Kidney glomerular epithelial cell (primary cell): ENCODE measurements at places on chromosomes 5 and 9.

GRCh38 chr5:39992617-39993202 is 567.9 kb upstream of the DAB2 start:
- DNase-seq = no peak

DNA sequence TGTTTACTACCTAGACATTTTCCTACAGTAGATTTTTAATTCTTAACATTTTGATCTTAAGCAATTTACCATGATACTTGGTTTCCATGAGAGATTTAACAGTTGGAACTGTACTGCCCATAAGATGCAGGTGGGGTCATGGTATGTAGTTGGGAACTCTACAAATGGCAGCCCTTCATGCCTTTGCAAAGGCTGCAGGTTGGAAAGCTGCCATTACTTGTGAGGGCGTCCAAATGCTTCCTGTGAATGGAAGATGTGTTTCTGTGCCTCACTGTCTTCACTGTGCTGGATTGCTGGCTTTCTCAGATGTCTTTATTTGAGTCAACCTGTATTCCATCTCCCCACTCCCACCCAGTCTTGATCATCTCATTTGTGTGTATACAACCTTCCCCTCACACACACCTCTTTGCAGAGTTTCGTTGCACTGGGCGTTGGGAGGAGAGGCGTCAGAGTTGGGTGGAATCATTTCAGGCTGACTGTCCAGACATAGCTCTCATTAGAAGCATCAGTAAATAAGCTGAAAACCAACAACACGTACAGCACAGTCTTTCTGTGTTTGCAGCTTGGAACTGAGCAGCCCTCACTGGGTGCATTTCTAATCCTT is 14.8 kb upstream of the ABL1 start:
- DNase-seq = no peak

GRCh38 chr9:114107286-114108001 is 8.4 kb upstream of the KIF12 start:
- DNase-seq = no peak

DNA sequence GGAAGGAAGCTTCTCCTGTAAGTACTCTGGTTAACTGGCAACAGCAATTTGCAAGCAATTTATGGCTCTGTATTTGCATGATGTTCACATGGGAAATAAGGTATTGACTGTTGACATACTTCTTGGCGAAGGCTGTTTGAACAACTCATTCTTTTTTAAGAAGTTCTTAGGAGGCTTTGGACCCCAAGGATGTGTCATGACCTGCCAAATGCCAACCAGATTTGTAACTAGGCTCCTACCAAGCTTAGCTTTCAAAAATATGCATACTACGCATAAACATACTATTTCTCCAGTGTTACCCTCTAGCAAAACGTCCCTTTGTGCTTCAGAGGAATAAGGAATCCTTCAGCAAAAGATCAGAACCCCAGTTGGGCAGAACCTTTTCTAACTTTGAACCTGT is 165.2 kb upstream of the MSX2 start:
- DNase-seq = no peak

DNA sequence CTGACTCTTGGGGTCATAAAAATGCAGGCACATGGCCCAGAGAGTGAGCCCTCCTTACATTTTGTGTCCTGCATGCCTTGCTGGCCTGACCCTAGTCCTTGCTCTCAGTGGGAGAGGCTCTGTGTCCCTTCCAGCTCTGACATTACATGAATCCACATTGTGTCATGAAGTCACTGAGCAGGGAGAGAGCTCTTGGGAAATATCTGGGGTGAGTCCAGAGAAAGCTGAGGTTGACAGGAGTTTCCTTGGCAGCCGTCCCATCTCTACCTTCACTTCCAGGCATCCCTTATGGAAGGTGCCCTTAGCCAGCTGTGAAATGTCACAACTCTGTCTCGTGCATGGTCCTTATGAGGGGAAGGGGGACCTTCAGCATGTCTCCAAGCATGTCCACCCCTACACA is 41.0 kb downstream of the FAT2 start:
- no peak for DNase-seq

DNA sequence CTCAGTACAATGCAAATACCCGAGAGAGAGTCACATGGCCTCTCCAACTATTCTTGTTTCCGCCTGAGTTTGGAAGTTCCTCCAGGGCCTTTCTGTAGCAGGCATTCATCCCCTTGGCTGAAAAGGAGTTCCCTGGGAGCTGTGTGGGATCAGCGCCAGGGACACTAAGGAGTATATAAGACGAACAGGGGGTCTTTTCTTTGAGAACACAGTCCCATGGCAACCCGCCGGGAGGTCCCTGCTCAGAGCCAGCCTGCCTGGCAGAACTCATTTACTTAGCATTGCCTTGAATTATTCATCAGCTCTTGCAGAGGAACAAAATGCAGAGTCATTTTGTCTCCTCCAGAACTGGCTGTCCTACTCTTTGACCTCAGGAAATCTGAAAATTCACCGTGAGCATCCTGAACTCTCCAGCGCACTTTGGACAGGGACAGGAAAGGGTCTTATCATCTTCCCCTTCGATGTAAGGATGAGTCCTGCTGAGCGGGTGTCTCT is 120.4 kb upstream of the OSMR start:
- DNase-seq = no peak

GRCh38 chr5:81820863-81821262 is 70.0 kb upstream of the SSBP2 start:
- no peak for DNase-seq

GRCh38 chr9:96619491-96620180 is at the start of gene CDC14B:
TSS of gene CDC14B (minus strand) at chr9:96619843. CDS start at chr9:96619378, 465 bp downstream.
- DNase-seq = peak; percentile 89

DNA sequence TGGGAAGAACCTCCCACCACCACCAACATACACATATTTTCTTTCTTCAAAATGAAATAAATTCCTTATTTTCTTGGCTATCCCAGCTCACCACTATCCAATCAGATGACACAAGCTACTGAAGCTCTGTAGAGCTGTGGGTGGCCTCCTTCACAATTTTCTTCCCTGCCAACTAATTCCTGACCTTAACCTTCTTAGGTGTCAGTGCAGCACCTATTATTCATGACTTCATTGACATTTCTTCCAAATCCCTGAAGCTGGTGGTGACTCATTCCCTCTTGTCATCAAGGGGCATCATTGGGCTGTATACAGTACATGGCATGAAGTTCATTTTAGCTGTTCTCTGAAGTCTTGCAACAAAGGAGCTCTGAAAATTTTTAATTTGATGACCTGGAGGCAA is 42.0 kb upstream of the ADRA1B start:
- peak; percentile 11 for DNase-seq

- DNase-seq = peak; percentile 73
Observed at GRCh38 chr5:129664336-129664937, 83.5 kb upstream of the MINAR2 start.

DNA sequence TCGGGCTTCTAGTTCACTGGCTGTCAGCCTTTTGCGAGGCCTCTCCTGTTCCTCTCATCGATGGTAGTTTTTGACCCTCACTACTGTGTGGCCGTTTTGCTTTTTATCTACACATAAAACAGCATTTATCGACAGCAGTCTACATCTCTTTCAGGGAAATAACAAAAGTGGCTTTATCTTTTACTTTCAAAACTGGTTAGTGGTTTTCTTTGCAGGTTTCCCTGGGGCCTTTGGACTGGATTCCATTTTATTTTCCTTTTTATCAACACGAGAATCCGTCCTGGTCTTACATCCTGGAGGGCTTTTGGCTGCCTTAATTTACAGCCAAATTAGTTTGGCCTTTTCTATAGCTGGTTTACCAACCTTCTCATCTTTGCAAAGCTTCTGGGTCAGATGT is 793 bp upstream of the PKD2L2 start:
- DNase-seq = no peak
